Epithelial cell of proximal tubule (primary cell): ENCODE measurements at places on chromosomes 6 and 20. TPM values are rescaled to one million over a fixed set of nuclear protein-coding genes. Genes with fewer than 3 reads are reported as not detected.

The KIFC1 gene
- 117 and 126 TPM in 2 replicates for total RNA-seq

The TREM1 gene
- 2.0 TPM in 1 of 2 replicates, not detected in the other for total RNA-seq

The GPR6 gene
- not detected in 2 replicates for total RNA-seq

The AVP gene
- total RNA-seq, result not detected in 2 replicates

The KCNS1 gene
- total RNA-seq, result 8.1 and 10.9 TPM in 2 replicates

The NFATC2 gene
- total RNA-seq, result 1.4 and 1.9 TPM in 2 replicates

The THBD gene
- total RNA-seq, result 6.9 and 18.9 TPM in 2 replicates

The ZSCAN12 gene
- 4.8 and 4.9 TPM in 2 replicates for total RNA-seq

The CLPSL2 gene
- not detected in 2 replicates for total RNA-seq

The ARHGAP40 gene
- 1.7 and 5.6 TPM in 2 replicates for total RNA-seq

The ZC2HC1B gene
- not detected in 2 replicates for total RNA-seq

The NT5E gene
- 145 and 216 TPM in 2 replicates for total RNA-seq

The KIAA0408 gene
- total RNA-seq, result 2.0 and 3.1 TPM in 2 replicates

The KCNK5 gene
- total RNA-seq, result 1.6 and 2.8 TPM in 2 replicates
